ENCODE measurements at places on chromosomes 7 and 10.

DNA sequence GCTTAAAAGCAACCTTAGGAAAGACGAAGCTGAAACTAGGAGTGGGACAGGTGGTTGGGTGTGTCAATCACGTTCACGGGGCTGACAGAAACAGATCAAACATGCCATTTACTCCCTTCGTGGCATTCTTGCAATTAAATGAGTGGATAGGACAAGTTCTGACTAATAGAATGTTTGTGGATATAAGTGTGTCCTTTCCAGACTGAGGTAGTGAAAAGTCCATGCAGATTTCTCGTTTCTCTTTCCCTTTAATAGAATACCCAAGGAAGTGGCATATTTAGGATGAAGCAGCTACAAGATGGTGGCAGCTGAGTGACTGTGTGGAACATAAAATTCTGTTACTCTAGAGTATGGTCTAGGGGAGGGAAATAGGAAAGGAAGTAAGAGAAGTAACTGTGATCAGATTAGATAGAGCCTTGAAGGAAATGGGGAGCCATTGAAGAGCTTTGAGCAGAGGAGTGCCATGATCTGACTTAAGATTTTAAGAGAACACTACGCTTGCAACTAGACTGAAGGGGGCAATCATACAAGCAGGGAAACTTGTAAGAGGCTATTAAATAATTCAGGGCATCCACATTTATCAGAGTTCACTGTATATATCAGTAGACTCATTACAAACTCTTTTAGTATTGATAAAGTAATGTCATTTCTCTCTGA, 46.3 kb upstream of the HYAL4 start:
- no peak for DNase-seq

GRCh38 chr10:24849051-24849450, 103.4 kb downstream of the PRTFDC1 start:
- DNase-seq: no peak

DNA sequence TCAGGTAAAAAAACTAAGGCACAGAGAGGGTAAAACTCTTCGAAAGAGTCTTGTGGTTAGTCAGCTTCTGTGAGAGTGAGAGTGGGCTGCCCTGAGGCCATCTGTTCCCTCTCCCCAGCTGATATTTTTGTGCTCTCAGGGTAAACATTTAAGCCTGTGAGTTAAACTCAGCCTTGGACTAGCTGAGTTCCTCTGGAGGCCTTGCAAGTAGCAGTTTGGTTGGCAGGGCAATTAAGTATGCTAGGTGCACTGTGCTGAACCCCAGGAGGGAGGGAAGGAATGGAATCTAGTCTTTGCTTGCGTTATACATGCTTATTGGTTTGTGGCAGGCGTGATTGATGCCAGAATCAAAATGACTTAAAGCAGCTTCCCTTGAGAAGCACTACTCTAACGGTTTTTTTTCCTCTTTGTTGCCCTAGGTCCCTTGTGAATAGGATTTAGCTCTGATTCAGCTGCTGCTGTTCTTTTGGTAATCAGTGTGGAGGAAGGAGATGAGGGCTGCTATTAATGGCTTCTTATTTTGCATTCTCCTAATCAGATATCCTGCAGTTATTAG, 140.2 kb downstream of the AUTS2 start:
- no peak for DNase-seq

GRCh38 chr7:143252006-143252405, 11.2 kb upstream of the GSTK1 start:
- no peak for DNase-seq

DNA sequence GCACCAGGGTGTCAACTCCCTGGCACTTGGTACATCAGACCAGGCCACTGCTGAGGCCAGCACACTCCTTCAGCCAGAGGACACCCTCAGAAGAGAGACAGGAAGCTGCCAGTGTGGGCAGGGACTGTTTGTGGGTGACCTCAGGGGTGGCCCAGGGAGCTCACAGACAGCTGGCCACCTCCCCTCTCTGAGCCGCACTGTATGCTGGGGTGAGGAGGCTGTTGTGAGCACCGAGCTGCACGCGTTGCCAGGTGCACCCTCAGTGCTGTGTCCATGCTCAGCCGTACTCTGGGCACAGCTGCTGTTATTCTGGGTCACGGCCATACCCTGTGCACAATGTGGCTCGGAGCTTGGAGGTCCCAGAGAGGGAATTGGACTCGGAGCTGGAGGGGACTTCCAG, 61.5 kb upstream of the NANOS1 start:
- no peak for DNase-seq

GRCh38 chr10:112195224-112195623, 11.7 kb upstream of the GPAM start:
- DNase-seq: no peak

- DNase-seq: peak; percentile 71
These were observed 5.8 kb downstream of the IDE start for GRCh38 chr10:92567952-92568600.

DNA sequence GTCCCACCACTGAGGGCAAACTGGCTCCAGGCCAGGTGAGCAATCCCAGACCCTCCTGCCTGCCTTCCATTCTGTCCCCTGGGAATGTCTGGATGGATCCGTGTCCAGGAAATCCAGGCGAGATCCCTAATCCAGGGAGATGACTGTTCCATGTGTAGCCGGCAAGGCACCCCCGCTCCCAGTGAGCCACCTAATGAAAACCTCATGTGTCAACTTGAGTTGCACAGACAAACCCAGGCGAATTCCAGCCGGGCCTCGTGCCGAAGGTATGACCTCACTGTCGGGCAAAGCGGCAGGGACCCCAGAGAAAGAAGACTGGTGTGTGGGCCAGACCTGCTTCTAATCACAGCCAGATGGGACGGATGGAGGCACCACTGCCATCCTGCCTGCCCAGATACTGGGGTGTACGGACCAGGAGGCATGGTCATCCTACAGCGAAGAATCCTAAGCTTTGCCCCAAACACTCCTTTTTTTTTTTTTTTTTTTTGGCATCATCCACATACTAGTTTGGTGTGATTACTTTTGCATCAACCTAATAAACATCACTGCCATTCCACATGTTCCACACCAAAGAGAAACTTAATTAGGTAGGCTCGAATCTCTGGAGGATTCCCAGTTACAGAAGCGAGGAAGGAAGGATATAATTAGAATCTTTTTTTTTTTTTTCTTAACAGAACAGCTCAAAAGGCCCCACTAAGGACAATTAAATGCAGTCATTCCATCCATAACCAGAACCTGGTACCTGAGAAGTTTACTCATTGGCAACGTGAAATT, 313.1 kb downstream of the CALN1 start:
- no peak for DNase-seq
